ENCODE measurements at places on chromosomes 3 and 15.

DNA sequence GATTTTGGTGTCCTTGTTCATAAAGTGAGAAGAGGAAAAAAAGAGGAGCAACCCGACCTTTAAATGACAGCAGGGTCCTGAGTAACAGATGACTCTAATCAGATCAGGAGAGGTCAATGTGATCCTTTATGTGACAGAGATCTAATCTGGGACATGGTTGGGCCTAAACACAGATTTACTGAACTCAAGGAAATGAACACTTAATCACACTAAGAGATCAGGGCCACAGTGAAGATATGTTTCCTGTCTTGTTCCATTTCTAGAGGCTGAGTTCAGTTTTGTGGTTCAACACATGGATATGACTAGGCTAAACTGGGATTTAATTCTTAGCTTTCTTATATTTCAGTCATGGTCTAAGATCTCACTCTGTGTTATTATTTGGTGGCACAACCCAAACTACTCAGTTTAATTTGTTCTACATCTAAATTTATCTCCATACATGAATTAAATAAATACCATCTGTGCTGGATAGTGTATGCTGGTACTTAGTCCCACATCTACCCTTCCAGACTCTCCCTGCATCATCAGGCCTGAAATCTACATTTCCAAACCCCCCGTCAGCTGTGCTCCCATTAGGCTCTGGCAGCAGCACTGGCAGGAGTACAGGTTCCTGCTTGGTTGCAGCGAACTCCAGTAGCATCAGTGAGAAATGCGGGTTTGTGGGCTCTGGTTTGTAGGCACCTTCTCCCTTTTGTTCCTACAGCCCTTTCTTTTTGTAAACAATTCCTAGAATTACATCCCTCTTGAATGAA, 22.6 kb downstream of the SFMBT1 start:
- no peak for DNase-seq

DNA sequence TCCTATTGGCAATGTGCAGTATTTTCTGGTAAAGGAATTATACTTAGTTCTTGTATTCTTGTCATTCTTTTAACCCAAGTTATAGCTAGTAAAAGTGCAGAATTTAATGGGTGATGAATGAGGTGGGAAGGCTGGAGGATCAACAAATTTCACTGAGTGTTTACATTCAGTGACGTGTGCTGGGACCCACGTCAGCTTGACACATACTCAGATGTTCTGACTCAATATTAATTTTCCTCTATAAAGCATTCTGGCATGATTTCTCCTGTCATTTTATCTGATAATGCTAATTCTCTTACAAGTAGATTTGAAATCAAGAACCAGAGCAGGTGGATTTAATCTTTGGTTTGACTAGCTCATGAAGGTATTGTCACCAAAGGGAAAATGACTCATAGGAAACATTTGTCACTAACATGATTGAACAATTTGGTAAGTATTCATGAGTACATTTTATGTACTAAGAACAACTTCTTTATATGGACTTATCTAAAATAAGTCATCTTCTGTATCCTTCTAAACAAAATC, 71.0 kb upstream of the SYNPR start:
- DNase-seq: no peak

GRCh38 chr3:58287354-58287753, 18.7 kb upstream of the RPP14 start:
- DNase-seq: no peak

DNA sequence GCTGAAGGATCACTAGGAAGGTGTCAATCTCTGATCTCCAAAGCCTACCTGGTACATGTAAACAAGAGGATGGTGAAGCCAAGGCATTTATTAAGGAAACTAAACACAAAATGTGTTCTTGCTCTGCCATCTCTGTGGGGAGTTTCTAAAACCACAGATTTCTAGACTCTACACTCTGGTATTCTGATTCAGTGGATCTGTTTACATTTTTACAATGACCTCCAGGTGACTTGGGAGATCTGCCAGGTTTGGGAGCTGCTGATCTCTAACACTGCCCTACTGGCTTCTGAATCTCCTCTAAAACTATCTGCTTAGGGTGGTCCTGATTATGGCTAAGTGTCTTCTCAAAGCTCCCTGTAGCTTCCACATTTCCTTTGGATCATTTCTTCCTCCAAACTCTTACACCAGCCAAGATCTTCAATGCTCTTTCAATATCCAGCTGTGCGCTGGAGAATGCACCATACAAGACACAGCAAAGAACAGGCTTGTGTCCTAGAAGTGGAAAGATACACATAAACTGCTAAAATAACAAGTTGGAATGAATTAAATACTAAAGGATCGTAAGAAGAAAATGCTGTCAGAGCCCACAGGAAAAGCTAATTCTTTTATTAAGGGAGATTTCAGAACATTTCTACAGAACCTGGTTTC, 72.7 kb downstream of the GREM1 start:
- no peak for DNase-seq

DNA sequence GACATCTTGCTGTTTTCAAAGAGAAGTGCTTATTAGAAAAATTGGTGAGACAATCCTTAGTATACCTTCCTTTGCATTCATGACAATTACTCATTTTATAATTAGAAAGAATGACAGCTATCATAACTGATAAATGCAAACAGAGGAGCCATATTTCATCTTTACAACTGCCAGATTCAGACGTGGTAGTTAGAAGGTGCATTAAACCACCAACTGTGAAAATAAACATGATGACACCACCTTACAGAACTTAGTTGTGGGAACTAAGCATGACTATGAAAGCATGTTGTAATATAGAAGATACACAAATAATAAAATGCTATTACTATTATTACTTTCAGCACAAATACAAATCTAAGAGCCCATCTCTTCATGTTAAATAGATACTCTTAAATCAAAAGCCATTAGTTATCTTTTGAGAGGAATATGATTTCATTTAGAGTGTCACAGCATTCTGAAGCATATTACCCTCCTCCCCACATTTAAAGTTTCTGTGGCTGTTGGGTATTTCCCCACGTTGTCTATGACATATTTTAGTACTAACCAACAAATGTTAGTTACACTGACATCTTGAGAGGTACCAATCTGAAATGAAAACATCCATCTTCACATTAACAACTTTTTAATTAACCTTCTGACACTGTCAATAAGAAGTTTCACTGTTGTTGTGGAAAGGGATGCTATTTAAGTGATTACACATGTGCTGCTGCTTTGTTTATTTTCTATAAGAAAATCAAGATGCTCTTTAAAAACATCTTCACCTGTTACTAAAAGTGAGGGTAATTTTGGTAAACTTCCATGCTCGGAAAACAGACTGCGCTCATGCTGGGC, 163.8 kb downstream of the LSAMP start:
- DNase-seq: no peak

DNA sequence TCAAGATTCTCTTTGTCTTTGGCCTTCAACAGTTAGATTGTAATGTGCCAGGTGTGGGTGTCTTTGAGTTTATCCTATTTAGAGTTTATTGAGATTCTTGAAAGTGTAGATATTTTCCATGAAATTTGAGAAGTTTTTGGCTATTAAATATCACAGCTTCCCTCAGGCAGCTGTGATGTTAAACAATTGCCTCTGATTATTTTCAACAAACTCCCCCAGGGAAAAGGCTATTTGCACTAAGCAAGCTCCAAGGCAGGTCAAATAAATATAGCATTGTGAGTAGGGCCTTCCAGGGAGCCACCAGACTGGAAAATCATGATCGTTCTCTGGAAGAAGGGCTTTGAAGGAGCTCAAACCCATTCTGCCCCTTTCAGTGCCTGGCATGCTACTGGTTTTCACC, 107.0 kb downstream of the EEFSEC start:
- no peak for DNase-seq

GRCh38 chr3:5270666-5271371, 83.3 kb downstream of the EDEM1 start:
- DNase-seq: no peak

DNA sequence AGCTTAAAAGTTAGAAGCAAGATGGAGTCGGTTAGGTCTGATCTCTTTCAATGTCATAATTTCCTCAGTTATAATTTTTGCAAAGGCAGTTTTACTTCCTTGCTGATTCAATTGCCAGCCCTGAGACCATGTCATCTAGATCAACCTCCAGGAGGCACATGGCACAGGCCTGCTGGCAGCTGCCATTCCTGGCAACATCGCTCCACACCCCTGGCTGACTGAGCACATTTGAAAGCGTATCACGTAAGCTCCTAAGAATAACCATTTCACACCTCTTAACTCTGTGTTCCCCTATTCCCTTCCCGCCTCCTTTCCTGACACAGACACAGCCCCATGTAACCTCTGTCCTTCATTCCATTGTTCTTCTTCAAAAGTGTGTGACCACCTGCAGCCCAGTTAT, 313.9 kb upstream of the CTNNB1 start:
- no peak for DNase-seq

DNA sequence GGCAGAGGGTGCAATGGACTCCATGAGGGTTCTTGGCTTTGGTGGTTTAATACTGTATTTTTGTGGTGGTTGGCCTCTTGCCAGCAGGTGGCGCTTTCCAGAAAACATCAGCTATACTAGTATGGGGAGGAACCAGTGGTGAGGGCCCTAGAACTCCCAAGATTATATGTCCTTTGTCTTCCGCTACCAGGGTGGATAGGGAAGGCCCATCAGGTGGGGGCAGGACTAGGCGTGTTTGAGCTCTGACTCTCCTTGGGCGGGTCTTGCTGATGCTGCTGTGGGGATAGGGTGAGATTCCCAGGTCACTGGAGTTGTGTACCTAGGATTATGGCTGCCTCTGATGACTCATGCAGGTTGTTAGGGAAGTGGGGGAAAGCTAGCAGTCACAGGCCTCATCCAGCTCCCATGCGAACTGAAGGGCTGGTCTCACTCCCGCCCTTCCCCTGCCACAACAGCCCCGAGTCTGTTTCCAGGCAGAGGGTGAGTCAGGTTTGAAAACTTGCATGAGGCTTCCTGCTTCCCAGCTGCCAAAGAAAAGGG, 357.7 kb downstream of the OTOL1 start:
- peak; percentile 7 for DNase-seq

DNA sequence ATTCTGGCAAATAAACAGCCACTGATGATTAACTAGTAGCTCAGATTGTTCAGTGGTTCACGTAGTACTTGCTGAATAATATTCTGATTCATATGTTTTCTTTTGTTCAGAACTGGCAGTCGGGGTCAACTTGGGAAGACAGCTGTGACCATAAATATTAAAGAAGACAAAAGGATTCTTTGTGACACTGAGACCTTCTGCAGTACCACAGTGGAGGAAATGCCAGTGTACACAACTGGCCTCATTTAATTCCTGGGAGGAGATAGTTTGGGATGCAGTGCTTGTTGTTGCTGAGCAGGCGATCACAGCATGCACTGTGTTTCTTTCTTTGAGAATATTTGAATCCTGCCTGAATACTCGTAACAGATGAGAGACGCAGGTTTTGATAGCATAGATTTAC, 26.7 kb upstream of the MCF2L2 start:
- no peak for DNase-seq

DNA sequence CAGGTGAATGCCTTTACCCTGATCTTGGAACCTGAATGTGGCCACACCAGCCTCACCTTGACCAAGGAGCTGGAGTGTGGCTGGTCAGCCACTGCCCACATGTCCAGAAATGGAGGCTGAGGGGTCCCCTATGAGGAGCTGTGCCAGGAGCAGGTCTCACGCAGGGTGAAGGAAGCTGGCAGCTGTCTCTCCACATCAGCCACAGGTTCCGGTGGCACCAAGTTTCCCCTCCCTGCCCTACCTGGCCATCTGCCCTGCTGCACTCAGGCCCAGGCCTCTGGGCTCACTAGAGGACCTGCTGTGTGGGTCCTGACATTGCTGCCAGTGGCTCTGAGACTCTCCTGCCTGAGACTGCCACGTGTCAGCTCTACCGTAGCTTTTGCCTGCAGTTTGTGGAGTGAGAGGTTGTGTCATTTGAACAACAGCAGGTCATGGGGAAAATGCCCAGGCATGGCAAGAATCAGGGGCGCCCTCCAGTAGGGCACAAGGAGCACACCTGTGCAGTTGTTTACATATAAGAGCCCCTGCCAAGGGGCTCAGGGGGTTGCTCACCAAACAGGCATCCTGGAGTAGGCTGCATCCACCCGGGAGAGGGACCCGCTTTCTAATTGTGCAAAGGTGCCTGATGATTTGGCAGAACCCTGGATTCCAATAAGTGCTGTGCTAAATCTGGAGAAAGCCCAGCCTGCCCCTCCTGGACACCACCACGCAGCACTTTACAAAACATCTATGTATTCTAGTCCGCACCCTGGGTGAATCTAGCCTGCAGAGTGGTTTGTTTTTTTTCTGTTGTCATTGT, 258.5 kb upstream of the TLE3 start:
- no peak for DNase-seq

GRCh38 chr3:170386468-170386867, 29.0 kb downstream of the SKIL start:
- DNase-seq: no peak

DNA sequence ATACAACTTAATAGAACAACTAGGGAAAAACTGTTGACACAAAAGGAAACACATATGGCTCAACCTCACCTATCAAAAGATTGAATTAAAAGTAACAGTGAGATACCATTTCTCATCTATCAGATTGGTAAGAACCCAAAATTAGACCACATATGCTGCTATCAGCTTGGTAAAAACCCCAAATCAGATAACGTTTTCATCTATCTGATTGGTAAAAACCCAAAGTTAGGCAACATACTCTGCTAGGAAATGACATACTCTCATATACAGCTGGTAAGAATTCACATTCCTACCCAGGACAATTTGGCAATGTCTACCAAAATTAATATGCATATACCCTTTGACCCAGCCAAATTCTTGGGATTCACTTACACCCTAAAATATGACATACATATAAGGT, 26.3 kb downstream of the NRG4 start:
- DNase-seq: no peak

DNA sequence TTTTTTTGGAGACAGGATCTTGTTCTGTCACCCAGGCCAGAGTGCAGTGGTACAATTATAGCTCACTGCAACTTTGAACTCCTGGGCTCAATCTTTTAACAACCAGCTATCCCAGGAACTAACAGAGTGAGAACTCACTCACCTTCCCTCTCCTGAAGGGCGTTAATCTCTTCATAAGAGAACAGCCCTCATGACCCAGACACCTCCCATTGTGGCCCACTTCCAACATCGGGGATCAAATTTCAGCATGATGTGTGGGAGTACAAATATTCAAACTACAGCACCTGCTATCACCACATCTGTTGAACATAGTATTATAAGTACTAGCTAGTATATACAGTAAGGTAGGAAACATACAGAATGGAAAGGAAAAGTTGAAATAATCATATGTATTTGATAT, 132.5 kb downstream of the DOCK3 start:
- no peak for DNase-seq

DNA sequence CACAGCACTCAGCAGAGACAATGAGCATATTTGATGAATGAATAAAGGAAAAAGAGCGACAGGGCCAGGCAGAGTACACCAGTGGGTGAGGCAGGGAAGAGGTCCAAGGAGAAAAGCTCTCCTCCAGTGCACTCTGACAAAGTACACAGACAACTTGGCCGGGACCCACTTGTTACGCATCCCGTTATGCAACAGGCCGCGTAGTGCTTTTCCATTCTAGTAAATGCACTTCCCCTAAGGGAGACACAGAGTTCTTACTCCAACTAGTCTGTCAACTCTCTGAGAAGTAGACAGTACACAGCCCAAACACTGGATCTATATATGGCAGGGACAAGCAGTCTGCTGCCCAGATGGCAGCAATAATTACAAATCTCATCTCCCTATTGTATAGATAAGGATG, 18.5 kb downstream of the LARP6 start:
- DNase-seq: no peak

- DNase-seq: no peak
Observed at GRCh38 chr3:47156396-47156795, 7.5 kb downstream of the SETD2 start.

Data from suppressor macrophage treated with lipopolysaccharide for 4 hours (primary cell).